ENCODE measurements at places on chromosomes 2 and 18.

DNA sequence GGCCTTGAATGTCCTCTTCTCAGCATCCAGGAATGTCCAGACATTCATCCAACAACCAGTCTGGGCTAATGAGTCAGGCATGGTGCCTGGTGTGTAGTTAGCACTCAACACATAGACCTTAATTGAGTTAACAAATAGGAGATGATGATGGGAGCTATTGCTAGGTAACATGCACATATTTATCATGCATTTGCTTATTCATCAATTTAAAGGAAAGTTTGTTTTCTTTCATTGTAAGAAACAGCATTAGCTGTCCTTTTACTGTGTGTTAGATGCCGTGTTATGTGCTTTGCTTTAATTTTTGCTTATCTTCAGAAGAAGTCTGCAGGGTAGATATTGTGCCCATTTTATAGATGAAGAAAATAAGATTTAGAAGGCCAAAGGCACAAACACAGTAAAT lies 43.2 kb downstream of the TSN start:
- DNase-seq, result no peak

- no peak for DNase-seq
Observed at GRCh38 chr2:99278793-99279291, 22.2 kb downstream of the LYG1 start.

GRCh38 chr2:29239209-29239960 lies 124.2 kb downstream of the CLIP4 start:
- DNase-seq, result no peak

DNA sequence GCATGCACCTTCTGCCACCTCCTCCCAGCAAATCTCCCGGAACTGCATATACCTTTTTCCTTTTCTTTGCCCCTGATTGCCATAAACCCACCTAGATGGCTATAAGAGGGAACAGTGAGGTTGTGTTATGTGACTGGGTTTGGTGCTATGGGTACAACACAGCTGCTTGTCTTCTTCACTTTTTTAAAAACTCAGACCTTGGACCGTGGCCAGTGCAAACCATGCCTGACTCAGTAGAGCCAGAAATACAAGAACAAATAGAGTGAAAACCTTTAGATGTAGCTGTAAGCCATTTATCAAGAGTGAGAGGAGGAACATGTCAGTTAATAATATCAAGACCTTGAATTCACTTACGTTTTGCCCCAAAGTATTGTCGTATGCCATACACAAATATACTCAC lies 267.4 kb upstream of the CHAC2 start:
- no peak for DNase-seq

GRCh38 chr2:64839844-64840243 lies 149.4 kb upstream of the SLC1A4 start:
- no peak for DNase-seq

GRCh38 chr18:78146136-78147085 lies 833.2 kb upstream of the SALL3 start:
- DNase-seq, result no peak

DNA sequence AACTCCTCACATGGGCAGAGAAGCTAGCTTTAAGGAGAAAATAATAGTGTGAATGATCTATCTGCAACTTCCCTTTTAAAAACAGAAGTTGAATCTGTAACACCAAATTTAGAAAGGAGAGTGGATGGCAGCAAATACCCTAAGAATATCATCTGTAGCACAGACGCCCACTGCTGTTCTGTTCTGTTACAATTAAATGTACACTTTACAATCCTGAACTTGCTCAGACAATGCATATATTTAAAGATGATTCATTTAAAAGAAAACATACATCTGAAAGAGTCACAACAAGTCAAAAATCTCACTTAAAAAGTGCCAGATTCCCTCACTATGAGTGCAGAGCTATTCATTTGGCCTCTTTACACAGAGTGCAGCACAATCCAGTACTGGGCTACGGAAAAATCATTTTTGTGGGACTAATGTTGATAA lies 8.0 kb upstream of the SERTAD2 start:
- no peak for DNase-seq

GRCh38 chr2:95061119-95061512 lies 35.6 kb downstream of the MAL start:
- DNase-seq, result no peak

DNA sequence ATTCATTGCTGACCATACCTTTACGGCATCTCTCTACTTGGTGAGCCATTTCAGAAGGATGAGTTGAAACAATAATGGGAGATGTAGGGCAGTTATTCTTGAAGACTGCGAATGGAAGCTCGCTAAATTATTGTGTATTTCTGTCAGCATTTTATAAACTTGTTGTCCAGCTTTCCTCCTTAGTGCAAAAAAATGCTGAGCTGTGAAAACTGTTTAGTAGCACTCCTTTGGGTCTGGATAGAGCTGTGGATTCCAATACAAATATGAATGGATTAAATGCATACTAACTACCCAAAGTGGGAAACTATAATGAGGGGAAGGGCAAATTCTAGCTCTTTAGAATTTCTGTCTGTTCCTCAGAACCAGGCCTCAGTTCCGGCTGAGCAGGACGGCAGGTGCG lies 461.6 kb downstream of the TXNL1 start:
- no peak for DNase-seq

GRCh38 chr2:26627350-26628105 lies 13.6 kb downstream of the CIB4 start:
- no peak for DNase-seq

- DNase-seq, result no peak
Observed at GRCh38 chr2:30701782-30702181, 105.5 kb downstream of the CAPN13 start.

GRCh38 chr2:170012773-170013172 lies 165.2 kb upstream of the MYO3B start:
- DNase-seq, result no peak

GRCh38 chr2:73968357-73968937 lies 16.3 kb upstream of the TET3 start:
- DNase-seq, result no peak

- DNase-seq, result no peak
Observed at GRCh38 chr2:73970850-73971471, 13.7 kb upstream of the TET3 start.

GRCh38 chr2:138652378-138652777 lies 127.8 kb downstream of the NXPH2 start:
- DNase-seq, result no peak

DNA sequence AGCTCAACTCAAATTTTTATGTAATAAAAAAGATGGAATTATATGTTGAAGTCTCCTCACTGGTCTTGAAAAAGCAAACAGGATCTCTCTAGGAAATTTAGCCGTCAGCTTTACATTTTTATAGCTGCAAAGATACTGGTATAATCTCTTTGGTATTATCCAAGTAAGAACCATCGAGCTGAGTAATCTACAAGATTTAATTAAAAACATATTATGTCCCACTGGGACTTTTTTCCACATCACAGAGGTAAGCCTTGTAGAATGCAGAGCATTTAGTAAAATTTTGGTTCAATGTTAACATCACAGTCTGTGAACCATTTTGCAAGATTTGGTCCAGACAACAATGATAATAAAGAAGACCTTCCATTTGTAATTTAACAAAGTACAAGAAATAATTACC lies 162.6 kb upstream of the SLC39A10 start:
- DNase-seq, result no peak

Measured in stimulated activated CD8-positive, alpha-beta memory T cell treated with anti-CD3 and anti-CD28 coated beads, Interleukin-4, amount 100 ng/mL, for 1 hour (primary cell).